Astrocyte of the spinal cord (primary cell): ENCODE measurements at places on chromosomes 2 and 18.

DNA sequence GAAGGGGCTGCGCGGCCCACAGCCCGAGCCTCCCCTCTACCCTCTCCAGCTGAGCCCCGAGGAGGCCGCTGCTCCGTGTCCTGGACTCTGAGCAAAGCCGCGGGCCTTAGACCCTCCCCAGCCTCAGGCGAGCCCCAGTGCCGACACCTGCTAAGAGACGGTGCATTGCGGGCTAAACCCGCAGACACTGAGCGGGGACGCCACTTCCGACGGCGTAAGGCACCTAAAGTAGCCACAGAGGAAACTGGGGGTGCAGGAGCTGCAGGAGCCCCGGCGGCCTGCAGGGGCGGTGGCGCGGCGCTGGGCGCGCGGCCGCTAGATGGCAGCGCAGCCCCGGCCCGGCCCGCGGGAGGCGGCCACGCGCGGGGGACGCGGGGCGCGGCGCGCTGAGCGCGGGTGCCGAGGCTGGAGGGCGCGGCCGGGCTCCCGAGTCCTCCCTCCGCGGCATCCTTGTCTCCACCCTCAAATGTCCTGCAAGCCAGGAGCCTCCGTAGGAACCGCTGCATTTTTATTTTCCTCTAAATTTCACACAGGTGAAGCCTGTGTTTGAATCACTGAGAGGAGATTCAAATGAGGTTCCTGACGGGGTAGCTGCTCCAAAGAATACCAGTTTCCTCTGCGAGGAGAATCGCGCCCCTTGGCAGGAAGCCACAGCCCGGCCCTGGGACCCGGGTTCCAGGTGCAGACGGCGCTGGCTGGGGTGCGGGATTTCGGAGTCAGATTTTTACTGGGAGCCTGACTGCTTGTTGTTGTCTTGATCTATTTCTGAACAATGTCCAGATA is 650.5 kb downstream of the GALR1 start:
- peak; percentile 7 for DNase-seq

DNA sequence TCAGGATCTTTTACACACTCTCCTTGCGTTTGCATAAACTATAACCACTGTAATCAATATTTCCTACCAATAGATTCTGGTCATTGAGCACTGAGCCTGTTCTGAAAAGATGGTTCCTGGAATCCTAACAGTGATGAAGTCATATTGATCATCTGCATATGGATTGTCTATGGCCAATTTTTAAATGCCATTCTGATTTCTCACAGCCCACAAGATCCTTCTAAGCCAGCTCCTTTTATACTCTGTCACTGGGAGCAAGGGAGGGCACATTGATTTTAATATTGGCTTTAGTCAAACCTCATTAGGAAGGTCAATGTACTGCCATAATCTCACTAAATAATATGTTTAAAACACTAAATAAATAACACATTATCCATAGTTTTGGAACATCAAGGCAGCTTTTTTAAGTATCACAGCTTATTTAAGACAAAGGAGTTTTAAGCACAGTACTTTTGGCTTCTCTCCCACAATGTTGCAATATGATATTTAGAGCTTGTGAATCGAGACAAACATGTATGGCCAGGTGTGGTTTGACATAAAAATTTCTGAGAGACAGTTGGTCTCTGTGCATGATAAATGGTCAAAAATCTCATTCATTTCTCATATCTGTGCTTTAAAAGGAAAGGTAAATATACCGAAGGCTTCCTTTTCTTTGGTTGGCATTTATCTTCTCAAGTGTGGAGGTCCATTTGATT is 267.3 kb downstream of the MTX2 start:
- no peak for DNase-seq

GRCh38 chr2:85893428-85894258 is 4.9 kb upstream of the ST3GAL5 start:
- DNase-seq, result peak; percentile 77

- no peak for DNase-seq
Measured at GRCh38 chr2:198141726-198142125, 337.3 kb downstream of the PLCL1 start.

- no peak for DNase-seq
Measured at GRCh38 chr2:224063298-224063648, 24.2 kb upstream of the SERPINE2 start.

DNA sequence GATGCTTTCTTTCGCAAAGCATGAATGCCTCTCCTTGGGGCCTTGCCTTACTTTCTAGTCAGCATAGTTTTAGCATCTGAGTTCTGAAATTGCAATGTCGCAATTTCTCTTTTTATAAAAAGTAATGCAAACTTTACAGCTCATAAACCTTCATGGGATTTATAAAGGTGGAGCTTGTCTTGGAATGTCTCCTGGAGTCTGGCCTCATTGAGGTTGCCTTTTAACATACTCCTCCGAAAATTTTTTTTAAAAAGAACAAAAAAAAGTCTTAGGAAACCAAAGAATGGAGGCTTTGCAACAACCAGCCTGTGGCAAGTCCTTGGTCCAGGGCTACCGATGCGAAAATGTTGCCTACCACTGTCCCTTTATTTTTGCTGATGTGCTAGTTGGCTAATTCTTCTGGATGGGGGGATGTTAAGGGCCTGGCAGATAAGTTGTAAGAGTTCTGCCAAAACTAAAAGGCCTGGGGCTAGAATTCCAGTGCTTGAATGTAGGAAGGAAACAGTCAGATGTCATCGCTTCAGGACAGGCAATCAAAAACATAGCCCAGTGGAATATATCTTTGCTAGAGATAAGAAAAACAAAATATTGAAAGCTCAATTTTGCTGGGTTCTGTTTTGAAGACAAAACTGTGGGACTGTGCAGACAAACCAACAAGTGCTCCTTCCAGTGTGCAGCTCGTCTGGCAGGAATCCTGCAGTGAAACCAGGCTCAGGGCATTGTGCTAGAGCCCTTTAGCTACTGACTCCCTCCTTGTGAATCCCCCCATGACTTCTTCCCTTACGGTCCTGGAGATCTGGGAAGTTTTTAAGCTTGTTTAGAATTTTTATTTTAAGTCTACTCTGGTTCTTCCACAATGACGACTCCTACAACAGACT is 213.0 kb downstream of the PIEZO2 start:
- DNase-seq, result no peak

DNA sequence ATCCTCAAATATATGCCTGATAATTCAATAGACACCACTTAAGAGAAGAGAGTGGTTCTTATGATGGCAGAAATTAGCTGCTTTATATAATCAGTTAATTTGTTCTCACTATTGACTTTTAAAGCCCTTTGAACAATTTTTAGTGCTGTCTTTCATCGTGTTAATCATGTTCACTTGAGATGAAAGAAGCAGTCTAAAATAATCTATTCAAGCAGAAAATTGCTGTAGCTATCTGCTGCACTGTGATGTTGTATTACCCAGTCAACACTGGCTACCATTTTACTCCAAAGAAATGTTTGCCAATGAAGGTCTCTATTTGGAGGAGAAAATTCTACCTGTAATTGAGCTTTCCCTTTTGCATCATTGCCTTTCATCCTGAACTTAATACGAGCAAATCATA is 459.8 kb upstream of the FSIP2 start:
- DNase-seq, result no peak

- DNase-seq, result no peak
Measured at GRCh38 chr2:54310961-54311360, 54.9 kb upstream of the TSPYL6 start.

DNA sequence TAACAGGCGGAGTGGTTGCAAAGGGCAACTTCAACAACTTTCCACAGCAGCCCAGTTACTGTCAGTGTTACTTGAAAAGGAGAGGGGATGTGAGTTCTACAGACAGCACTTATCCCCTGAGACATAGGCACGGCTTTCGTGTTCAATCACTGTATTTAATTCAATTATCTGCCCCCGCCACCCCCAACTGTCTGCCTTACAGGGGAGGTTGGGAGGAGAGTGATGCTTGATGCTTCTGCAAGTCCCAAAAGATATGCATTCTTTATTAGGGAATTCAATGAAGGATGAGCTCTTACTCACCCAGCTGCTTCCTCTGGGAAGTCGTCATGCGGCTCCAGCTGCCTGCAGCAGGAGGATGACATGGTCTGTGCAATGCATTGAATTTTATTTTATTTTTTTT is 639.9 kb downstream of the DCC start:
- DNase-seq, result no peak

DNA sequence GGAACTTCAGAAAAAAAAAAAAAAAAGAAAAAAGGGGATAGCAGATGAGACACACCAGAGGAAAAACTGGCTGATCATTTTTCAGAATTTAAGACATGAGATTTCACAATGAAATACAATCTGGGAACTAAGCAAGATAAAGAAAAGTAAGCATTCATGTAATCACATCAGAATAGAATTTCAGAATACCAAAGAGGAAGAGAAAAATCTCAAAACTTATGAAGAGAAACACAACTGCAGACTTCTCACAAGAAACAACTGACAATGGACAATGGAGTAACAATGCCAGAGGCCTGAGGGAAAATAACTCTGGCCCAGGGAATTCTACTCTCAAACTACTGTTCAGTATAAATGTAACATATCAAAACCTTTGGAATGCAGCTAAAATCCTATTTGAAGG is 13.2 kb upstream of the RRM2 start:
- DNase-seq, result no peak

DNA sequence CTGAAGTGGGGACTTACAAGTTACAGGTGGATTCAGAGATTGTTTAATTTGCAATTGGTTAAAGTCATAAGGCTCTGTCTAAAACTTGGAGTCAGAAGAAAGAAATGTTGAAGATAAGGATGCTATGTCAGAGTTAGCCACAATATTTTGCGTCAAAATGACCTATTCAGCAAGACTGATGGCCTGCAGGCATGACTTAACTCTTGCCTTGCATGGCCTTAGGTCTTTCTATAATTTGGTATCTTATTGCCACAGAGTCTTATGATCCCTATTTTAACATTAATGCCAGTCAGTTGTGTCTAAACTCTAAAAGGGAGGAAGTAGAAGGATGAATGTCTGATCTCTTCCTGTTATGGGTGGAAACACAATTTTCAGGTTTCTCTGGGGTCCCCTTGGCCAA is 5.2 kb upstream of the COMMD1 start:
- no peak for DNase-seq

GRCh38 chr2:136766073-136766404 is 694 bp downstream of the THSD7B start:
- DNase-seq, result no peak

DNA sequence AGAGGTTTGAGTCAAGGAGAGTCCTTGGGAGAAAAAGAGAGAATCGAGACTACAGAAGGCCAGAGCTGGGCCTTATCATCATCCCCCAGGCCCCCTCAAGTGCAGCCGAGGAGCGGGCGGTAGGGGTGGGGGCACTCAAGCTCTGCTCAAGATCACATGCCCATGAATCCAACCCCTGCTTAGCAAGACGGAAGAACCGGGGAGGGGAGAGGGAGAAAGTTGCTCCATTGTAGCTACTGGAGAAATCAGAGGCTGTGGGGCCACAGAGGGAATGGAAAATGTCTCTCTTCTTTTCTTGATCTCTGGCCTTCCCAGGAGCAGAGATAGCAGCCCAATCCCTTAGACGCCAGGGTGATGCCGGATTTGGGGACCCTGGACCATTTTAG is 14.6 kb downstream of the SLC4A3 start:
- no peak for DNase-seq

DNA sequence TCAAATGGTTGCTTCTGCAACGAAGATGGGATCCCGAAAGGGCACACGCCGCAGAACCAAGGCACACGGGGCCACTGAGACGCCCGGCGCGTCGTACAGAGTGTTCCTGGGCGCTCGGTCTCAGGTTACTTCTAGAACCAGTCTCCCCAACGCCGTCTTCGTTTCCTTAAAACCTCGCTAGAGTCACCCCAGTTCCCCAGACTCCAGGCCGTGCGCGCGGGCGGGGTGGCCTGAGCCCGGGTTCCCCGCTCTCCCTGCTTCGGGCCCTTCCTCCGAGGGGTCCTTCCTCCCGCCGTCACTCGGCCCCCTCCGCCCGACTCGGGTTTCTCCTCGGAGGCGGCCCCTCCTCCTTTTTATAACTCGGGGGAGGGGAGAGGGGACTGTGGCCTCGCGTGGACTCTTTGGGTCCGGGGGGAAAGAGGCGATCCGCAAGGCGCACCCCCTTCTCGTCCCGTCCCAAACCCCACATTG is 774 bp upstream of the FZD7 start:
- DNase-seq, result peak; percentile 67

DNA sequence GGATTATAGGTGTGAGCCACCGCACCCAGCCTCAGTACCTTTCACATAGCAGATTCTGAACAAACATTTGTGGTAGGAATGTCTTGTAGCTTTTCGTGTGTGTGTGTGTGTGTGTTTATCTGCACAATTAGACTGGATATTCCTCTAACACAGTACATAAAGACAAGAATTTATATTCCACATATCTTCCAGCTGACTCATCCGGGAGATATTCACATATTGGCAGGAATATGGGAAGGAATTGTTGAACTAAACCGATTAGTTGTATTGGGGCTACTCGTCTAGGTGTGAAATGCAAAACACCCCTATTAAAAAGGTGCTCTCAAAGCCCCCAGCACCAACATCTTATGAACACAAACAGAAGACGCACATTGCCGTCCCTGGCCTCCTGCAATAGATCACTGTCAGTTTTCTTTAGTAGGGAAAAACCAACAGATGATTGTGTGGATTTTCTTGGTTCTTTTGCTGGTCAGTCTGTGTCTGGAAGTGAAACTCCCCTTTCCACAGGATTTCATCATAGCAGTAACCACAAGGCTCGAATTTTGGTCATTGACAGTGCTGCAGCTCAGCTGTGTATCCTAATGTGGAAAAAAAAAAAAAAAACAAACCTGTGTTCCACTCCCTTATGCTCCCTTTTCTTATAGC is 208.5 kb upstream of the ACVR2A start:
- peak; percentile 64 for DNase-seq

DNA sequence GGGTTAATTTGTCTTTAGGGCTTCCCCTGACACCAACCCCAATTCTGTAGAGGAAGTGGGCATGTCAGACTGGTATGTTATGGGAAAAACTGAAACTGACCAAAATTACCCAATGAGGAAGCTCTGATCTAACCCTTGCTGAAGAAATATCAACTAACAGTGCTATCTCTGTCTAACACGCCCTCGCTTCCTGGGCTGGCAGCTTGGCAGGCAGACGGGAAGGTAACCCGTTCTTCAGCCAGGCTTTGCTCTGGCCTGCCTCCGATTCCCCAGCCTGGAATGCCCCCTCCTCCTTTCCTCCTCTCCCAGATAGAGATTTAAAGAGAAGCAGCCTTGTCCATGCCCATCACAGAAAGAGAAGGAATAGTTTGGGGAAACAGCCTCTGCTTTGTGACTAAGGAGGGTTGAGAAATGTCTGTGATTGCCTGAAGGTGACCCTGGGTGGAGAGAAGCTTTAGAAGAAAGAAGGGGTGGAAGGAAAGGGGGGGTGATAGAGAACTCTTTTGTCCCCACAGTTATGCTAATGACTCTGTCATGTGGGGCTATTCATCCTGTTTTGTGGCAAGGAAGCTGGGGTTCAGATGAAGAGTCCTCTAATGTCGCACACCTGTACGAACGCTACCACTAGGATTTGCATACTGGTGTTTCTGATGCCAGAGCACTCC is 15.4 kb downstream of the HK2 start:
- DNase-seq, result no peak

DNA sequence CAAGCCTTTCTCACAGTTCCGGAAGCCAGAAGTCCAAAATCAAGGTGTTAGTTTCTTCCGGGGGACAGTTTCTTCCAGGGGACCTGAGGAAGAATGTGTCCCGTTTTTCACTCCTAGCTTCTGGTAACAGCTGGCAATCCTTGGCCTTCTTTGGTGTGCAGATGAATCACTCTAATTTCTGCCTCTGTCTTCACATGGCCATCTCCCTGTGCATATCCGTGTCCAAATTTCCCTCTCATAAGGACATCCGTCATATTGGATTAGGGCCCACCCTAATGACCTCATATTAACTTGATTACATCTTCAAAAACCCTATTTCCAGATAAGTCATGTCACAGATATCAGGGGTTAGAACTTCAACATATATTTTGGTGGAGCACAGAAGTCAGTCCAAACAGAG is 141.4 kb downstream of the ZEB2 start:
- DNase-seq, result no peak
